ENCODE measurements at places on chromosomes 13 and 19.
A peak's percentile ranks its signal among the peaks of the same experiment; 100 is the strongest.

- DNase-seq: no peak
Measured at GRCh38 chr13:82501834-82502233, 1380.4 kb downstream of the SLITRK1 start.

GRCh38 chr19:17385878-17386611 lies 8.0 kb downstream of the CCDC194 start:
- peak; percentile 83 for DNase-seq

GRCh38 chr19:4687396-4687795 lies 17.3 kb upstream of the MYDGF start:
- no peak for DNase-seq

DNA sequence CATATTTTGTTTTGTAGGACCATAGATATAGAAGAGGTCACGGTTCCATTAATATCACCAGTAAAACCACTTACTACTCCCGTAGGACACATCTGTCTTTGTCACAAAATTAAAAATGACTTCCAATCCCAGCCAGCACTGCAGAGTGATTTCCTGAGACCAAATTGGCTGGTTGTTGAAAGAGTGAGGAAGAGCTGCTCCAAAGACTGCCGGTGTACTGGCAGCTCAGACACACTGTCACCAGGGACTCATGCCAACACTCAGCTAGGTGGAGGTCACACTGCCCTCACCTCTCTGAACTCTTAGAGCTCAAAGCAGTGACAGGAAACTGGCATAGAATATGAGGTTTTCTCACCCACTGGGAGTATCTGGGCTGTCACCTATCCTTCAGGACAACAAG lies 52.1 kb downstream of the FLT1 start:
- DNase-seq: no peak

DNA sequence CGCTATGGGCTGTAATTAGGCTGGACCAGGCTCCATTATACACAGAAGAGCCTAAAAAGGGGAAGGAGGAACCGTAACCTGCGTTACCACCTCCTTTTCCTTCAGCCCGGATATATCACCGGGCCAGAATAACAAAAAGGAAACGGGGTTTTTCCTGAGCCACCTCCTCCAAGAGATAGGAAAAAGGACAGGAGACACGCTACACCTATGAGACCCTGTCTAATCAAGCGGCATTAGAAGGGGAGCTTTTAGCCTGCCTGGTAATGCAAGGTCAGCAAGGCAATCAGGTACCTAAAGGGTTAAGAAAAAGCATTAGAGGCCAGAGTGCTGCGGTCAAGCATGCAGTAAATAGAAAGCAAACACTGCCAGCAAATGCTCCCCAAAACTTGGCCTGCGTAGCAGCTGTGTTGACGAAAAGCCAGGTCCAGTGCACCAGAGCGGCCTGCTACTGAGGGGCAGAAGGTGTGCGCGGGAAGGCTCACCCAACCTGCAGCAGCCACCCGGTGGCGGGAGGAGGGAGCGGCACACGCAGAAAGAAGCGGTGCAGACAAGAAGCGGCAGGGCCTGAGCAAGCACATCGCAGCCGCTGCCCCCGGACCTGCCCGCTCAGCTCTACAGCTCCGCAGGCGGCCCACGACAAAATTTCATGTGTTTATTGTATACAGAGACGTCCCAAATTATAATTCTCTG lies 1466.1 kb downstream of the UQCRFS1 start:
- peak; percentile 54 for DNase-seq

DNA sequence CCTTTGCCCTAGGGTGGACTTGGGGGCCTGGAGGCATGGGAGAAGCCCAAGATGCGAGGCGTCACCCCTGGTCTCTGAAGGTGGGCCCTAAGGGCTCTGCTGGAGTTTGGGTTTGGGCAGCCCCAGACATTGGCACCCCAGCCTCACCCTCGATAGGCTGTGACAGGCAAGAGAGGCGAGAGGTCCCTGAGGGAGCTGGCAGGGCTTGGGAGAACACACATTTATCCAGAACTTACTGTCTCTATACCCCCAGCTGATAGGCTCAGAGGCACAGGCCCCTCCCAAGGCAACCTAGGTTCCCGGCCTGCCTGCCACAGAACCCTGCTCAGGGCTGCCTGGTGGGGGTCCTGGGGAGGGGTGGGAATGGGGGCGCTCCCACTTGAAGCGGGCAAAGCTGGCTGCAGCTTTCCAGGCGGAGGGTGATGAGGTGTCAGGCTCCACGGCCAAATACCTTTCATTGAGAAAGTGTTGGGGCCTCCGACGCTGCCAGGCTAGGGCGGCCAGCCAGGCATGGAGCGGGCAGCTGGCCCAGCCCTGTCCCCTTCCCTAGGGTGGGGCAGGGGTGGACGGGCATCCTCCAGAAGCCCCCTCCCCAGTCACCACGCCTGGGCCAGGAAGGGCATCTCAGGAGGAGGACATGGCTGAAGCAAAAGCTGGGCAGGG lies 9.7 kb downstream of the CILP2 start:
- DNase-seq: no peak

- no peak for DNase-seq
Measured at GRCh38 chr13:32041429-32041828, 9.9 kb downstream of the FRY start.

GRCh38 chr19:35513628-35514281 lies at the start of gene DMKN:
TSS of gene DMKN (minus strand) at chr19:35513649. CDS start at chr19:35513475, 174 bp downstream.
- DNase-seq: no peak

- peak; percentile 95 for DNase-seq
Measured at GRCh38 chr19:56477429-56478338, 539 bp upstream of the ZNF667 start.

- no peak for DNase-seq
Measured at GRCh38 chr13:90889906-90890834, 457.3 kb upstream of the MIR17HG start.

- DNase-seq: no peak
Measured at GRCh38 chr19:35290381-35291127, 1.4 kb upstream of the MAG start.

- DNase-seq: no peak
Measured at GRCh38 chr19:2540646-2541454, 64.9 kb downstream of the GADD45B start.

DNA sequence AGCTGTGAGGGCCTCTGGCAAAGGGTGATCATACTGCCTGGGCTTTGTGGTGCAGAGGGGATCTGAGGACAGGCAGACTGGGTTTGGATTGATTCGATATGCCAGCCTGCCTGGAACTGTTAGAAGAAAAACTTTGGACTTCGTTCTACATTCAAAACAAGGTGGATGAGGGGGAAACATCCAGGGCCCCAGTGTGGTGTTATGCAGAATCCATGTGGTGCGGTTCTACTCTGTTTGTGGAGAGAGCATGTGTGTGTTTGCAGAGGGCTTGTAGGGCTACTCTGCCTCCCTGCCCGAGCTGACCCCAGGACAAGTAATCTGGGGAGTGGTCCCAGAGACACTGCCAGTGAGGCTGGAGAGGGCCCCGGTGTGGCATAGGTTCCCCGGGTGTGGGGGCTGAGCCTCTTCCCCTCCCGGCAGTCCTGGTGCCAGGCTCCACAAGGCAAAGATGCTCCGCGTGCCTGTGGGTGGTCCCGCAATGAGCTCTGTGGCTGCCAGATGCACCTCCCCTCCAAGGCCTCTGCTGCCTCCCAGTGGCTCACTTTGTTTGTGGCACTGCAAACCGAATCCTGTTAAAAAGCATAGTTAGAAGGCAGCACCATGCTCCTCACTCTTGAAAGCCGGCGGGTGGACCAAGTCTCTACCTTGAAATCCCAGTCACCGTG lies 22.3 kb upstream of the TFDP1 start:
- DNase-seq: peak; percentile 89

GRCh38 chr13:37481011-37481884 lies 117.3 kb downstream of the POSTN start:
- DNase-seq: no peak

GRCh38 chr13:21813110-21813509 lies 142.2 kb downstream of the FGF9 start:
- no peak for DNase-seq

DNA sequence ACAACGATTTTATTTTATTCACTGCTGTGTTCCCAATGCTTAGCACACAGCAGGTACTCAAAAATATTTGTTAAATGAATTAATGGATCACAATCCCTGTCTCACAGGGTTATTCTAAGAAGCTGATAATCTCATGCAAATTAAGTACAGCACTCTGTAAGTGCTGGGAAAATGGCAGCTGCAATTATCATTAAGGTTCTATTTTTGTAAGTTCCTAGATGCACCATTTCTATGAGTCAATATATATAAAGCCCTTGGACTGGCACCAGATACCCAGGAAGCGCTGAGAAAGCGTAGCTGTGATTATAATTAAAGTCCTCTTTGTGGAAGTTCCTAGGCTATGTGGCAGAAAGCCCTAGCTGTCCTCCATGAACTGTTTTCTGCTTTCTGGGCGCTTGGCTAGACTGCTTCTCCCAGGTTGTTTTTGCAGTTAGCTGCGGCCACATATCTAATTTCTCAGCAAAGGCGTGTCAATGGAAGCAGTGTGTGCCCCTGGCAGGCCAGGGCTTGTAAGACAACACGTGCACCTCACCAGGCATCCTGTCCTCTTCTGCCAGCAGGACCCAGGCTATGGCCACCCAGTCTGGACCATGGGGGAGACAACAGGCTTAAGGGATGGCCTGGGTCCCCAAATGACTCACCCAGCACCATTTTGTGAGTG lies 5.2 kb upstream of the SRRM5 start:
- DNase-seq: no peak

DNA sequence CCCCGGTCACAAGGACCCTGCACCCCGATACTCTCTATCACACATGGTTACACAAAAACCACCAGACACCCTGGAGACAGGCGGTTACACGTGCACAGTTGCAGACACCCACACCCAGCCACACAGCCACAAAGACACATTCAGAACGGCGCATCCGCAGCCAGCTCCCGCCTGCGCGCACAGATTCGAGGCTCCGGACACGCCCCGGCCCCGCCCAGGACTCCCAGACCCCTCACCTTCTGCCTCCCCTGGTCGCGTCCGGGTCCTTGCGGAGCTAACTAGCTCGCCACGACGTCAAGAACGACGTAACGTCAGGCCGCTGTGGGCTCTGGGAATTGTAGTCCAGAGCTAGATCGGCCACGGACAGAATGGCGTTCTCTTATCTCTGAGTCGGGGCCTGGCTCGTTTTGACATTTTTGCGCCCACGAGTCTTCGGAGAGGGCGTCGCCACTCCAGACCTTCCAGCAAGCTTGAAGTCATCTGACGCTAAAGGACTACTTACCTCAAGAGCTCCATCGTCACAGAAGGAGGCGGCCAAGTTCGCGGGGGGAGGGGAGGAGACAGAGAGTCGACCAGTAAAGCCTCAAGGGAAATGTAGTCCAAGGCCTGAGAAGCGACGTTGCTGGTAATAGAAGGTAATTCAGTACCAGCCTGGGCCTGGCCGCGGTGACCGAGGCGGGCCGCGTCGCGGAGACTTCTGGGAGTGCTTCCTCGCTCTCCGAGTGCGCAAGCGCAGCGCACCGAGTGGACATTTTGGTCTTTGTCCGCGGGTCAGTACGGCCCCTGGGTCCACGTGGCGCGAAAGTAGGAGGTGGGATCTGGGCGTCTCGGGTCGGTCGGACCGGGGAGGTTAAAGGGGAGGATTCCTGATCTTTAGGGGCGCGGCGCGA lies at the start of the genes ZNF146 and ZNF565:
Gene ZNF146, plus strand, starts transcription at position 721 of the 890 bp plus-strand sequence. CDS start 21,335 bp downstream, outside the sequence.
Gene ZNF565, minus strand, starts transcription at position 280 of the 890 bp plus-strand sequence. CDS start 12,680 bp downstream, outside the sequence.
- peak; percentile 99 for DNase-seq

- no peak for DNase-seq
Measured at GRCh38 chr13:111262281-111262680, 58.2 kb upstream of the TEX29 start.

- DNase-seq: no peak
Measured at GRCh38 chr13:66353664-66354063, 876.5 kb downstream of the PCDH9 start.

- DNase-seq: no peak
Measured at GRCh38 chr13:95284436-95284835, 16.8 kb downstream of the ABCC4 start.

GRCh38 chr13:109412283-109412901 lies 374.0 kb downstream of the IRS2 start:
- peak; percentile 92 for DNase-seq

DNA sequence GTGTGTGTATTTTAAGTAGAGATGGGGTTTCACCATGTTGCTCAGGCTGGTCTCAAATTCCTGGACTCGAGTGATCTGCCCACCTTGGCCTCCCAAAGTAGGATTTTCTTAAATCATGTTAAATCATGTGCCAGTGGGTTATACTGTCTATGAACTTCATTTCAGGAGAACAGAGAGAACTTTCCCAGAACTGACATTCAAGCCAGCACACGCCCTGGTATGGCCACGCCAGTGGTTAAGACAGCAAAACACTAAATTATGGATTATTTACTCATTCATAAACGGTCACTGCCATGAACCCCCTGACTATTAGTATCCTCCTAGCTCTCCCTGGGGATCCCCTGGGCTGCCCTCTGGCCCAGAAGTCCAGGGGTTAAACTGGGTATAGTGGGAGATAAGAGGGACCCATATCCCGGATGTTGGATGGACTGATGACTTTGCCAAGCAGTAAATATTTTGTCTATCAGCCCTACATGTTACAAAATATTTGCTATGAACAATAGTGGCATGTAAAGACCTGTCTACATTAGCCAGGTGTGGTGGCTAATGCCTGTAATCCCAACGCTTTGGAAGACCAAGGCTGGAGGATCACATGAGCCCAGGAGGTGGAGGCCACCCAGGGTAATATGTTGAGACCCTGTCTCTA lies 16.1 kb upstream of the STRN4 start:
- DNase-seq: no peak

GRCh38 chr19:19508217-19508616 lies 7.1 kb downstream of the TSSK6 start:
- DNase-seq: no peak

- DNase-seq: peak; percentile 66
Measured at GRCh38 chr19:58409010-58409790, 751 bp downstream of the ZNF584 start.

DNA sequence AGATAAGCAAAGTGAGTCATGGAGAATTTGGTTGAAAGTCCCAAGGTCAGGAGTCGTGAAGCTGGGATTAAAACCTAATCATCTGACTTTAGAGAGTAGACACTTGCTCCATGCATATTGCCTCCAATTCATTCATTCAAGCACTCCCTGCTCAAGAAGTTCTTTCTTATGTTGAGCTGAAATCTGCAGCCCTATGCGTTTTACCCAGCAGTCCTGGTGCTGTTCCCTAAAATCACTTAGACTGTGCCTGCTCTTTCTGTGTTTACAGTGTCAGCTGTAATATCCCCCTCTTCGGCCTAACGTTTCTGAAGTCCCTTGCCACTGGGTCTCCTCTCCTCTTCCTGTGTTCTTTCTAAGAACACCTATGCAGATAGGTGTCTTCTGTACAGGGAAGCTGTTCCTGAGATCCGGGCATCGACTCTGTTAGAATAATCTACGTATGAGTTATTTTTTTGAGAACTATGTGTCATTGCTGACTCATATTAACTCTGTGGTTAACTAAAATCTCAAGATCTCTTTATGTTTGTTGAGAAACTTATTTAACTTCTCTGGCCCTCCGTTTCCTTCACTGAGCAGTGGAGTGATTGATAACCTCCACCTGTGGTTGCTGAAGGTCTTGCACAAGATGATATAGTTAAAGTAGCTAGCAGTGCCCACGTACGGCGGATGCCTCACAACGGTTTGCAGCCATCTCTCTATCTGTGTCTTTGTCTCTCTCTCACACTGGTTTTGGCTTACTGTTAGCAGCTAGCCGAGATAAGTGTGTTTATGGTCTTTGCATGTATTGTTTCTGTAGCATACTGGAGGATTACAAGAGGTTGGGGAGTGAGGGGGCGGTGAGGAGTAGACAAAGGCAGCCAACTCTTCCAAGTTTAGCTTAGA lies 4.7 kb downstream of the ALOX5AP start:
- no peak for DNase-seq

Data from BE2C (cell line).